ENCODE measurements at places on chromosomes 3 and 15.

DNA sequence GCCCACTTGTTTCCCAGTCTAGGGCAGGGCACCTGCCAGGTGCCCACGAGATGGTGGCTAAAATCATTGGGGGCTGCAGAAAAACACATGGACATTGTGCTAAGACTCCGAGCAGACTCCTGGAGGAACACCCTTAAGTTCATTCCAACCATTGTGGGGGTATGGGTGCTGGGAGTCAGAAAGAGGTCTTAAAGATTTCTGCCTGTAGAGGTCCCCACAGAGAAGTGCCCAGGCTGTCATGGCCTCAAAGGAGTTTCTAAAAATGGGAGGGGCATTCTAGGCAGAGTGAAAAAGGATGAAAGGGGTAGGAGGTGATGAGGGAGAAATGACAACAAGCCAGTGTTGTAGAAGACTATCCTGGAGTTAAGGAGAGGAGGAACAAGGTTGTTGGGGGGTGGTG is 17.1 kb downstream of the RBP1 start:
- DNase-seq, result no peak

DNA sequence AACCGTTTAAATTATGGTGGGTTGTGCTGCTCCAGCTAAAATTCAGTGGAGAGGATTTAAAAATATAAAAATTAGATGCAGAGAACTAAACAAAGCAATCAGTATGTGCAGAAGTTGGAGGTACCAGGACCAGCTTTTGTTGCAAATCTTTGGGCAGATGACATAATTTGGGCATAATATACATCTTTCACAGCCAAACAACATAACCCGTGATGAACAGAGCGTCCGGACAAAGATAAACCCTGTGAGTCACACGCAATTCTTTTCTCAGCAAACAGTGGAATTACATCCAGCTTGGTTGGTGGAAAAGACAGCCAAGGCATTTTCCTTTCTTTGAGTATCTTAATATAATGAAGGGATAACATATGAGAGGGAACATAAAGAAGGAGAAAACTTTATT is 419.4 kb upstream of the ADAMTS9 start:
- DNase-seq, result no peak

GRCh38 chr3:144235489-144235888 is 263.9 kb downstream of the DIPK2A start:
- DNase-seq, result no peak

DNA sequence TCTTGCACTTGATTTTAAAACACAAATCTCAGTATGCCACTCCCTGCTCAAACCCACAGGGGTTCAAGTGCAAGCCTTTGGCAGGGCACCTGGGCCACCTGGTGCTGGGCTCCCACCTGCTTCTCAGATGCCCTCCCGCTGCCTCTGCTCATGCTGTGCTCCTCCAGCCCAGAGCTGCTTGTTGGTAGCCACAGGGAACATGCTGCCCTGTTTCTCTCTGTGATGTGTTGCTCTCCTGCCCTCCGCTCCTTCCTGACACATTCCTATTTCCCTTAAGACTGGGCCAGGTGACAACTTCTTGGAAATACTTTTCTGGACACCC is 27.1 kb upstream of the KY start:
- DNase-seq, result no peak

DNA sequence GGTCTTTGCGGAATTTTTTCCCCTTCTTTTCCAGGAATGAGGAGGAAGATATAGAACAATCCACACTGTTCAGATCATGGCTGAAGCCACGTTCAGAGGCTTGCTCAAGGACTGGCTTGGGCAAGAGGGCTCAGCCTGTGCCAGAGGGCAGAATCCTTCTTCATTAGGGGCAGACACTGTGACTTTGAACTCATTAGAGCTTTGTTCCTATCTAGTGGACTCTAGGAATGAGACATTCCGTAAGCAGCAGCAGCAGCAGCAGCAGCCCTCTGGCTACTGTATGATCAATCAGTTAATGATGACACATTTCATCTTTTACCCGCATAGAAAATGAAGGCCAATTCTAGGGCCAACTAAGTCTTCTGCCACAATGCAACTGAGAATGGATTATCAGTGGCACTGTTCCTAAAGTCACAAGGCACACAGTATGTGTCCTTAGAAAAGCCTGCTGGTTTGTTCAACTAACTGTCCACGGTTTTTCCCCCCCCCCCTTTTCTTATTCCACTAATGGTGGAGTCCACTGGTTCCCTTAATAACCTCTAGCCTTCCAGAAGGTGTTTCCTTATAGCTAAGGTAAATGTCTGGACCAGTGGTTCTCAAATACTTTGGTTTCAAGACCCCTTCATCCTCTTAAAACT is 1.7 kb upstream of the RAB8B start:
- DNase-seq, result no peak

DNA sequence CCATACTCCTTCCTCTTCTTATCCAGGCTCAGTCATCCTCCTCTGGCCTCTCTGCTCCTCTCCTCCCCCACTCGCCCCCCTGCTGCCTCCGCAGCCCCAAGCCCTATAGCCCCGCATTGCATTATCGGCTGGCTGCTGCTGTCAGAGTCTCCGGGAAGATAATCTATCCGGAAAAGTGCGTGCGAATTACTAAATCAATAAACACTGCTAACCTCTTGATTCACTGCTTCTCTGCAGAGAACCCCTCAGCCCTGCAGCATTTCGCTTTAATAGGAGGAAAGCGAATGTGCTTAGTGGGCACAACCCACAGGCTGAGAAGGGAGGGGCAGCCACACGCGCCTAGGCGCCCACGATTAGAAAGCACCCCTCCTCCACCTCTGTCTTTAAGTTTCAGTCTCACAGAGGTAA is 167.6 kb downstream of the ABHD5 start:
- no peak for DNase-seq

GRCh38 chr3:69948246-69948862 is 51.2 kb upstream of the SAMMSON start:
- no peak for DNase-seq

All from stimulated activated naive CD8-positive, alpha-beta T cell treated with anti-CD3 and anti-CD28 coated beads, Interleukin-15, Interleukin-2, amounts not matched to agents 100 U/mL and 50 U/mL, for 24 hours (primary cell).